ENCODE measurements at places on chromosomes 16 and 17.

DNA sequence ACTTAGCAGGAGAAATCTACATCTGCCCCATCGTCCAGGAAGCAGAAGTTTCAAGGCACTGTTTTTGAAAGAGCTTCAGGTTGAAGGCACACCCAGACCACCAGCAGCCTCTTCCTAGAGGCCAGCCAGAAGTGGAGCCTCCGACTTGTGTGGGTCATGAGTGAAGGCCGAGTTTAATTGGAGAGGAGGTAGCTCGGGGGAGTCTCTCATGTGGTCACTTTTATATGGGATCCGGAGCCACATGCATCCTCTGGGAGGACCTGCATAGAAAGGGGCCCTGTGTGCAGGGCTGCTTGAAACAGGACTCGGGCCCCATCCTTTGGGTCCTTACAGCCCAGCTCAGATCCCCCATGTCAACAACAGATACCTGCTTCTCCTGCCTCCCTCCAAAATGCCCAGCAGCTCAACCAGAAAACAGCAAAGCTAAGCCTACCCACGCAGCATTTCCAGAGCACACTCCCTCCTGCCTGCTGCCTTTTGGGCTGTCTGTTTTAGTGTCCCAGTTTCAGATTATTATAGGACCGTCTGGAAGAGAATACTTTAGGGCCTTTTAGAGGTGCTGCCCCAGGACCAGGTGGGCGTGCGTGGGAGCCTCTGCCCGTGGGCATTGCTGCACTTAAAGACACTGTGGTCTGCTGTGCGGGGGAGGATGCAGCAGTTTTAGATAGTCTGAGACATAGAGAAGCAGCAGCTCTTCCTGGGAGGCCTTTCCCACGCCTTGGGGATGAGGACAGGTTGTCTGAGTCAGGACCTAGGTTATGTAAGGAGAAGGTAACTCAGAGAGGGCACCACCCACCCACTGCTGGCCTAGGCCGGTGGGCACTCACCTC is 29.5 kb downstream of the MPRIP start:
- DNase-seq = no peak

DNA sequence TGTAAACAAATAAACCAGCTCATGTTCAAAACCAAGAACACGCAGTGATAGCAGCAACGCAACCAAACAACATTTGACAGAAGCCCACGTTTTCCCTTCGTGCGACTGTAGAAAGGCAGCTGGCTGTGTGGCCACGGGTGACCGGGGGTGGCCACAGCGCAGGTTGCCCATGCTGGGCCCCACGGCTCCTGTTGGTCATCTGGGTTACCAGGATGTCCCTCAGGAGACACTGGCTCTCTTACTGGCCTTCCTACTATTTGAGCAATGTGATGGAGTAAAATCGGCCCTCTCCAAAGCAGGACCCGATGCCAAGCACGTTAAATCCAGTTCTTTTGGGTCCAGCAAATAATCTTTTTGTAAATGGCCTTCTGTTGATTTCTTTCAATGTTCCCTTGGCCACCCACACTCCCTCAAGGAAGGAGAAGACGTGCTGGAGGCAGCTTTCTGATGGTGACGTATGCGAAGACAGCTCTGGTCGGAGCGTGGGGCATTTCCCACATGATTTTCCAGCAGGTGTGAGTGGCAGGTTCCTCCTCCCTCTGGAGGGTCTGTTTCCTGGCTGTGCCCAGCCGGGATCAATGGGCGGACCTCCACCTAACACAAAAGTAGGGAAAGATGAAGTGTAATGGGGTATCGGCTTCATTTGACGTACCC is 143.1 kb upstream of the CHMP6 start:
- DNase-seq = no peak

- DNase-seq = peak; percentile 41
Observed at GRCh38 chr16:88651276-88651988, 579 bp upstream of the CYBA start.

DNA sequence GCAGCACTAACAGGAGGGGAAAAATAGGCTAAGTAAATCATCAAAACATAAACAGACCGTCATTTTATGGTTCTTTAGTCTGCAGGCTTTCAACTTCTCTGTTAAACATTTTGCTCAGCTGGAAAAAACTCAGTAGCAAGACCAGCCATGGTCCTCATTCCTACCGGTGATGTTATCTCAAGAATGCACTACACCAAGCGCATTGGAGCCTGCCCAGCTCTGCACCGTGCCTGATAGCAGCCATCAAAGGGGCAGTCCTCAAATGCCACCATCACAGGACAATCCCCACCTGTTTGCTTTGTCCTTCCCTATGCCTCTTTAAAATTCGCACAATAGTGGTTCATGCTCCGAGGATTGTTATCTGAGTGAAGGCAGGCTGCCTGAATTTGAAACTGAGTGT is 181.5 kb upstream of the MON1B start:
- no peak for DNase-seq

DNA sequence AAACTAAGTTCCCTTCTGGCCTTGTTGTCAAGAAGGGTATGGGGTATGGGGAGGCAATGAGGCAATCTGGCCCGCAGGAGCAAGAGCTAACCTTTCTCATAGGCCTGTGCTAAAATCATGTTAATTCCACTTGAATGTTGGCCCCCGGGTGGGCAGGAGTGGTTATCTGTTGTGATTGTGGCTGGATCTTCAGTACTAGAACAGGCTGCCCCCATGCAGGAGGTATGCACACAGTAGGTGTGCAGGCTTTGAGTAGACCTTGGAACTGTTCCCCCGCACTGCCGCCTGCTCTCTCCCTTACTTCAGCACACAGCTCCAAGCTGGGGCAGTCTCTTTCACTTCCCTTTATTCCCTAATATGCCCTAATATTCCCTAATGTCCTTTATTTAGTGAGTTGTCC is 52.4 kb upstream of the TANGO6 start:
- no peak for DNase-seq

GRCh38 chr17:67708378-67708777 is 9.4 kb upstream of the NOL11 start:
- no peak for DNase-seq

DNA sequence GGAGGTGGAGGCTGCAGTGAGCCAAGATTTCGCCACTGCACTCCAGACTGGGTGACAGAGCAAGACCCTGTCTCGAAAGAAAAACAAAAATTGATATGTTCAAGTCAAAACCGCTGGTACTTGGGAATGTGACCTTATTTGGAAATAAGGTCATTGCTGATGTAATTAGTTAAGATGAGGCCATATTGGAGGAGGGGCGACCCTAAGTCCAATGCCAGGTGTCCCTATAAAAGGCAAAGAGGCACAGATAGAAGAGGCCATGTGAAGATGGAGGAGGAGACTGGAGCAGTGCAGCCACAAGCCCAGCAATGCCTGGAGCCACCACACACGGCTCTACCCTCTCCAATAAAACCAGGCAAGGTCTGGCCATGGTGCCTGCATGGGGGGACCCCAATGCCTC is 50.8 kb upstream of the JPH3 start:
- DNase-seq = no peak

DNA sequence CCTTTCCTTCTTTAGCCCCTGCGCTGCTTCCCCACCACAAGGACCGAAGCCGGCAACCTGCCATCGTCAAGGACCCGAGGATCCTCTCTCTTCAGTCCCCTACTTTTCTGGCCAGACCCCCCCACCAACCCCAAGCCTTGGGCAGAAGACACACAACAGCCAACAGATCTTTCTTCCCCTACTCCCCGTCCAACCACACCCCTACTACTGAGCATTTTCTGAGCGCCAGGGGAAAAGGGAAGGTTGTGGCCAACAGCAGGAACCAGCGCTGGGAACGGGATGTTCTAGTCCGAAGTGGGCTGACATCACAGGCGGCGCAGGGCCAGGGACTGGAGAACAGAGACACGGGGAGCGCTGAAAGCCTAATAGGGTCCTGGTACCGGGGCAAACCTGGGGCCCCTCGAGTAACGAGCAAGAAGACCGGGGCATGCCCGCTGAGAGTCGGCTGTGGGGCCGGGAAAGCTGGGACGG is 528 bp downstream of the PER1 start:
- DNase-seq = no peak

GRCh38 chr16:18783430-18784341 is 6.4 kb downstream of the RPS15A start:
- DNase-seq = no peak

DNA sequence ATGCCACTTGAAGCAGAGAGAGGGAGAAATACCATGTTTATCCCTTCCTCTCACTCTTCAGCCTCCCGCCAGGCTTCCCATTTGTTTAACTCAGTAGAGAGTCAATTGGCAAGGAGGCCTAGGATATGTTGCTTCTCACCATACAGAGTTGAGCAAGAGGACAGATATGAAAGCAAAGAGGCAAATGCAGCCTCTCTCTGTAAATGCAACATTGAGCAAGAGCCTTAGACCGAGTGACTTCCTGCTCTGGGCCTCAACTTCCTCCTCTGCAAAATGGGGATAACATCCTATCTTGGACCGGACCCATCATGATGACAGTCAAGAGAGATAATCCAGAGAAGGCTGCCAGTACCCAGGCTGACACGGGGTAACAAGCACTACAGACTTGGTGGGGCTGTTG is 36.8 kb downstream of the SOCS1 start:
- no peak for DNase-seq

- no peak for DNase-seq
Observed at GRCh38 chr16:5461141-5461540, 363.5 kb upstream of the EEF2KMT start.

DNA sequence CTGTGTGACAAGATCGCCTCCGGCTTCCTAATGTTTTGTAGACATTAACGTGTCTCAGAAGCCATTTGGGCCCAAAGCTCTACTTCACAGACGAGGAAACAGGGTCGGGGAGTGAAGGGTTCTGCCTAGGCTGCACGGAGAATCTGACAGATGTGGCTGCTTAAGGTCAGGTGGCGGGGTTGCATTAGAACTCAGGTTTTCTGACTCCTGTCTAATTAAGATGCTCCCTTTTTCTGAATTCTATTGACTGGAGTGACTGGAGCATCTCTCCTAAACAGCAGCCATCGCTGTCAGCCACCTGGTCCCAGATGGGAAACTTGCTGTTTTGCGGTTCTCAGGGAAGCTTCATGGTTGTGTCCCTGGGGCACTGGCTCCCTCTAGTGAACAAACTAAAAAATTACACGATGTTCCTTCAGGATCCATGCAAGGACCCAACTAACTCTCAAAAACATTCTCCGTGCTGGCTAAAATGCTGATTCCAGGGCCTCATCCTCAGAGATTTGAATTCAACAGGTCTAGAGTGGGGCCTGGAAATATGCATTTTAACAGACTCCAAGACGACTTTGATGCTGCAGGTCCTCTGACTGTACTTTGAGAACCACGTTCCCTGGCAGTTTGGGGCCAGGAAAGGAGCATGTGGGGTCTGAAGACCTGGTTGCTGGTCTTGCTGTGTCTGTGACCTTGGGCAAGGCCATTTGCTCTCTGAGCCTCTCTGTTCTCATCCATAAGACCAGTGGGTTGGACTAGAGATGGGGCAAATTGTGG is 117.4 kb downstream of the IRF8 start:
- no peak for DNase-seq

GRCh38 chr17:45229681-45230409 is 8.2 kb downstream of the FMNL1 start:
- no peak for DNase-seq

DNA sequence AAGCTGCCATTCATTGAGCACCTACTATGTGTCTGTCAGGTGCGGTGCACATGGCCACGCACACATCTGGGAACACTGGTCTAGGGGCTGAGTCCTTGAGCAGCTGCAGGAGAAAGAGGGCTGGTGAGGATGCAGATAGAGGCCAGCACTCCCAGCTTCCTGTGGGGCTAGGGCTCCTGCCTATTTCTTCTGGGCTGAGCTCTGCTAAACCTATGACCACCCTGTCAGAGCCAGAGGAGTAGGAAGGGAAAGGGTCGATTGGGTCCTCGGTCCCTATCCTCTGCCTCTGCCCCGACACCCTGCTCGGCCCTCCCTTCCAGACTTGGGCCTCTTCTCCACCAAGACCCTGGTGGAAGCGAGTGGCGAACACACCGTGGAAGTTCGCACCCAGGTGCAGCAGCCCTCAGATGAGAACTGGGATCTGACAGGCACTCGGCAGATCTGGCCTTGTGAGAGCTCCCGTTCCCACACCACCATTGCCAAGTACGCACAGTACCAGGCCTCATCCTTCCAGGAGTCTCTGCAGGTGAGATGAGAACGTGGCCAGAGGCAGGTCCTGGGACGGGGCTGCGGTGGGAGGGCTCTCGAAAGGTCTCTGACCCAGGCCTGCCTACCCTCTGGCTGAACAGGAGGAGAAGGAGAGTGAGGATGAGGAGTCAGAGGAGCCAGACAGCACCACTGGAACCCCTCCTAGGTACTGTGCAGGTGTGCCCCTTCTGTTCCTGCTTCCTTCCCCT is 4.0 kb upstream of the TMEM88 start:
- DNase-seq = no peak

DNA sequence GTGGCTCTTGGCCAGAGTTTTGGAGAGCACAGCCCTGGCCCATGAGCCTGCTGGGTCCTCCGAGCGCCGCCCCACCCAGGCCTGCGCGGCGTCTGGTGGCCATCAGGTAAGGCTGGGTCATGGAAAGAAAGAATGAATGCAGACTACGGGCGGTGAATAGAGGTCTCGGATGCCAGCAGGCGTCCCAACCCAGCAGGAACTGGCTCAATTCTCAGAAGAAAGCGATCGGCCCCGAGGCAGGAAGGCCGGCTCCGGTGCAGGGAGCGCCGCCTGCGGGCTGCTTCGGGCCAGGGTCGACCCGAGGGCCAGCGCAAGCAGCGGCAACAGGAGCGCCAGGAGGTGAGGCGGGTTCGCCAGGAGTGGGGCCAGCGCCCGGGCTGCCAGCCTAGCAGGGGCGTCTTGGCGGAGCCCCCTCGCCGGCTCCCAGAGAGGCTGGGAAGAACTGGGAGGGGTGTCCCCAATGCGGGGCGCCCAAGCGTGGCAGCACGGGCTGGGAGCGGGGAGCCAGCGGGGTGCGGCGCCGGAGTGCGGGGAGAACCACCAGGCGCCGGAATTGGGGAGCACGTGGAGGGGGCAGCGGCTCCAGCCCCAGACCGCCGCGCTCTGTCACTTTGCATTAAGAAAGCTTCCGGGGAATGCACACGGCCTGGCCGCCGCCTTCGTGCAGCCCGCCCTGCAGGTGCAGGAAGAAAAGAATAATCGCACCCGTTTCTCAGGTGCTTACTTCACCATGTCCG is 7.1 kb upstream of the TMC5 start:
- no peak for DNase-seq

GRCh38 chr17:63688396-63689020 is 11.4 kb downstream of the LIMD2 start:
- DNase-seq = no peak

DNA sequence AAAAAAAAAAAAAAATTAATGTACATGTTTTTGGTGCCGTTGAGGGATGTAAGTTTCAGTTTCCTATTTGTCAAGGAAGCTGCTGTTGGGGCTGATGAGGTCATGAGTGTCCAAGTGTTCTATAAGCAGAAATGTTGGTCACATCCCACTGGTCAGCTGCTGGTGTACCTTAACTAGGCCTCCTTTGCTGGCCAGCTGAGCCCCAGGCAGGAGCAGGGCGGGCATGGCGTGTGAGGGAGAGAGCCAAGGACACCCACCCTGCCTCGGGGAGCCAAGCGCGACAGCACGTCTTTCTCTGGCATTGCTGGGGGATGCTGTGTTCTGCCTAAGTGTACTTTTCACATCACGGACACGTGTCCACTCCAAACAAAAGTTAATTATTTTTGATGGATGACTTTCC is 108.1 kb upstream of the CDC42EP4 start:
- no peak for DNase-seq

All from T follicular helper cell (primary cell).